ENCODE measurements at places on chromosomes 5 and 9. TPM values are rescaled to one million over a fixed set of nuclear protein-coding genes. Genes with fewer than 3 reads are reported as not detected.

DNA sequence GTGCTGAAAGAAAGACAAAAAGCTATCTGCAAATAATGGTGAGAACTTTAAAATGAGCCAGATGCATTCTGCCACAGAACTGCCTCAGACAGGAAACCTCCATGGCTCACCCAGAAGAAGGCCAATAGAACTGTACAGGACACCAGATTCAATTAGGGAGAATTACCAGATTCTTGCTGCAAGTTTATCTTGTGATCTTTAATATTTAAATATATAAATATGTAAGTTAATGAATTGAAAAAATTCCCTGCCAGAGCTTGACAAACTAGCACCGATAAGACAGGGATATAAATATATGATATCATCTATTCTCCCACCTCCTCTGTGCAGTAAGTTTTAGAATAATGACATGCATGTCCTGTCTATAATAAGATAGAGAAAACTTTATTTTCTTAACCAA, 252.8 kb downstream of the PLK2 start:
- DNase-seq = no peak

DNA sequence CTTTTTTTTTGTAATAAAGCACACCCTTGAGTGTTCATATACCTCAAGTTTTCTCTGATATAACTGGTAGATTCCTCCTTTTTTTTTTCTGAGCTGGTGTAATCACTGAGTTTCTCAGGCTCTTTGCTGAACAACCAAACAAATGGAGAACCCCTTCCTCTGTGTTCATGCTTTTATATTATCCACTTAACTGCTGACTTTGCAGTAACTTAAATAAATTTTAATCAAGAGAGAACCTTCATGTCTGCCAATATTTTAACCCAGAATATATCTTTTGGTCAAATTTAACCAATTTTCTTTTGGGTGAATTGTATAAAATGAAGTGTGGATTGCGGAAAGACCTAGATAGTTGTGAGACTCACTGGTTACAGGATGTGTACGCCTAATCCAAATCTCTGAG, 833.0 kb upstream of the COX7C start:
- DNase-seq = no peak

DNA sequence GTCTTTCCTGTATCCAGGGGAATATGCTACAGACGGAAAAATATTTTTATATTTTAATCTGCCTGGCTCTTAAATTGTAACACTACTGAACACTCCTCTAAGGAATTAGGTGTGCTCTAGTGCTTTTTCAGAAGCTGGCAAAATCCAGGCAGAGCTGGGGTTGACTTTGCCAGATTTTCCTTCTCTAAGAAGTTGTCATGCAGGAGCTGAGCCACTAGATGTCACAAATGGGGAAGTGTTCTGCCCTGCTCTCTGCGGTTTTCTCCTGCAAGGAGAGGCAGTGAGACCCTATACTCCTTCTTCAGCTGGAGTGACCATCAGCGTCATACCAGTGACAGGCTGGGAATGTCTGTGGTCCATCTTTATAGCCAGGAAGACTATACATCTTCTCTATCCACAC, 112.5 kb downstream of the HAPLN1 start:
- DNase-seq = no peak

DNA sequence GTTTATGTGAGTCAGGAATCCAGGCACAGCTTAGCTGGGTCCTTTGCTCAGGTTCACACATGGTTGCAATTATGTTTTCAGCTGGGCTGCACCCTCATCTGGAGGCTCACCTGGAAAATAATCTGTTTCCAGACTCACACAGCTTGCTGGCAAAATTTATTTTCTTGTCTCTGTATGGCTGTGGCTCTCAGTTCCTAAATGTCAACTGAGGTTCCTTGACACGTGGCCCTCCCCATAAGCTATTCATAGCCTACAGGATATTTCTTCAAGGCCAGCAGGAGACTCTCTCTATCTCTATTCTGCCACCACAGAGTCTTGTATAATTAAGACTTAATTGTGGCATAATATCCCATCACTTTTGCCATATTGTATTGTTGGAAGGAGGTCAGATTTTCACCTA, 732.0 kb downstream of the CDH18 start:
- no peak for DNase-seq

Gene NSD1
- total RNA-seq = 112 TPM

Gene SPATA31E1
- total RNA-seq = not detected
